ENCODE measurements at places on chromosomes 1 and 21.

DNA sequence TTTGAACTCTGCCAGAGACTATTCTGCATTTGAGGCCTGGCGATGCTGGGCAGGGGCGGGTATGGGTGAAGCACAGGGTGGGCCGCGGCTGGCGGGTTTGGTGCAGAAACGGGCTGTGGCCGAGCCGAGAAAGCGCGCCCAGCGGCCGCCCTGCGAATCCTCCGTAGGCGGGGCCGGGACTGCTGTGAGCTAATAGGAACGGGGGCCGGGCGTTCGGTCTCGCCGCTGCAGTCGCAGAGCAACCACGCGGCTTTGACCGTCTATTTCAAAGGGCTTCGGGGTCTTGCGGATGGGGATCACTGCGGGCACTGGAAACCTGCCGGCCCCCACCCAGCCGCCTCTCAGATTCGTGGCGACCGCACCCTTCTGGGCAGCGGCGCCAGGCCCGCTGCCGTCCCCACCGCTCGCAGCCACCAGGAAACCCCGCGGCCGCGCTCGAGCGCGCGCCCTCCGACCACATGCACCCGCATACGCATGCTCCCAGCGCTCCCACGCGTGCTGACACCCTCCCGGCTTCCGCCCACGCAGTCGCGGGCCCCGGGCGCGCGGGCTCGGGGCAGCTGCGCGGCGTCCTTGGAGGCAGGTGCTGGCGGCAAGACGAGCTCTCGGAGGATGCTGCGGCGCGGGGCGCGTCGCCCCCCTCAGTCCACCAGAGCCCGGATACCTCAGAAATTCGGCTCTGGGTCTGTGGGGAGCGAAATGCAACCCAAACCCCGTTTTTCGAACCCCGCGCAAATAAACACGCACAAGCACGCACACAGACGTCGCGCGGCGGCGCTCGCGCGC is 32.6 kb downstream of the DNTTIP2 start:
- peak; percentile 64 for DNase-seq

DNA sequence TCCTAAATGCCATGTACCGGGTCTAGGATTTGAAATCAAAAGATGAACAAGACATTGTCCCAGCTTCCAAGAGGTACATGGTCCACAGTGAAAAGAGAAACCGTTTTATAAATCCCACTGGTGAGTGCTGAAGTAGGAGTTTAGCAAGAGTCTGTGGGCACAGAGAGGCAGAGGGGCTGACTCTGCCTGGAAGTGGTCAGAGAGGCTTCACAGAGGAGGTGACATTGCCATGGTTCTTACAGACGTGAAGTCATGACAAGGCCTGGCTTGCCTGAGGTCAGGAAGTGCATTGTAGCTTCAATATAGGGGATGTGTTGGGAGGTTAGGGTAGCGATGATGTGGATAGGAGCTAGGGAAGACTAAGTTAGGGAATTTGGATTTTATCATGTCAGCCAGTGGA is 28.4 kb downstream of the MAPKAPK2 start:
- no peak for DNase-seq

GRCh38 chr21:14697769-14698168 is 151.7 kb upstream of the SAMSN1 start:
- no peak for DNase-seq

- no peak for DNase-seq
Observed at GRCh38 chr1:211738691-211739301, 63.4 kb upstream of the NEK2 start.

- DNase-seq = no peak
Observed at GRCh38 chr1:156149374-156150332, 3.7 kb upstream of the SEMA4A start.
